ENCODE measurements at places on chromosomes 2 and 18.

- no peak for DNase-seq
Observed at GRCh38 chr2:81467096-81467495, 1162.5 kb upstream of the LRRTM1 start.

DNA sequence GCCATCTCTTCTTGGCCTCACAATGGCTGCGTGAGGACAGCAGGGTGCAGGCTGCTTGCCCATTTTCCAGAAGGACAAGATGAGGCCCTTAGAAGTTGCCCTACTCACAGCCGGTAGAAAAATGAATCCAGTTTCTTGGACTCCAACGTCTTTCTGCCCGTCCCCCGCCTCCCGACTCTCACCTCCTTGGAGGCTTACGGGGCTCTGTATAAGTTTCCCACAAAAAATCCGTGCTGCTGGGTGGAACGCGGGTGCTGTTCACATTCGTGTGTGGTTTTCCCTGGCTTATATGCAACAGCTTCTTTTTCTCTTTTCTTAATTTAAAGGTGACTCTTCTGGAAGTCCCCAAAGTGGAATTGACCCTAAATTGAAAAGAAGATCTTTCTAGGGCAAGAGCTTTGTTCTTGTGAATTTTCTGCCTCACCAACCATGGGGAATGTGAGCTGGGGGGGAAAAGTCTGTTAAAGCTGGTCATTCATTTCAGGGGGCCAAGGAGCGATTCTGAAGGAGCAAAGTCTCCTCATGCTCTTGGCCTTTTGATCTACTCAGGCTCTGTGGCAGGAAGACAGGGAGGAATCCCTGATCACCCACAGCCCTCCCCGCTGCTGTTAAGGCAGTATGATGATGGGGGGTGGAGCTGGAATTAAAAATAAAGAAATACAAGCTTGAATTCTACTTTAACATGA is 51.3 kb downstream of the DDX1 start:
- DNase-seq: no peak

- no peak for DNase-seq
Observed at GRCh38 chr18:79917853-79918614, 33.4 kb downstream of the SLC66A2 start.

DNA sequence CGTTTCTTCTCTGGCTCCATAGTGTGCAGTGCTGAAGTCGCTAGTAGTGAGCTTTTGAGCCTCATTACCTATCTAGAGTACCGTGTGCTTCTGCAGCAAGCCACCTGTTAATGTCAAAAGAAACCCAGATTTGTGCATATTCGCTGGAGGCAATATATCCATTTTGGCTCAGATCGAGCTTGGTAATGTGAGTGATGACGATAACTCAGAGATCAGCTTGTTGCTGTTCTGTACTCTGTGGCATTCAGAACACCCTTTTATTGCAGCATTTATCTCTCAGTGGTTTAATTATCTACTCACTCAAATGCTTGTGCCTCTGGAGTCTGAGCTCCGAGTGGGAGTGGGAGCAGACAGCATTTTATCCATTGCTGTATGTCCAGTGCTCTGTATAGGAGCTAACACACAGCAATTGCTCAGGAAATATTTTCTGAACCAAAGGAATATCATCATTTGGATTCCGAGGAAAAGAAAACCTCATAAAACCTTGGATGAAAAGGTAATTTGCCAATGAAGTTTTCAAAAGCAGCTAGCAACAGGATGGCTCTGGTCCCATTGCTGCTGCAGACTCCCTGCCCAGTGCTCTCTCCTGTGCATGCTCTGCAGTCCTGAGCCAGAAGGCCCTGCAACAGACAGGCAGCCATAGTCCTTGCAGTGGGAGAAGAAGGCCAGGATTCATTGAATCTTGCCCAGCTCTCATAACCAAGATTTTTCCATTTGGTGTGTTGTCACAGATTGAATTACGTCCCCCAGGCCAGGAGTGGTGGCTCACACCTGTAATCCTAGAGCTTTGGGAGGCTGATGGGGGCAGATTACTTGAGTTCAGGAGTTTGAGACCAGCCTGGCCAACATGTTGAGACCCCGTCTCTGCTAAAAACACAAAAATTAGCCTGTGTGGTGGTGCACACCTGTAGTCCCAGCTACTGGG is 183.8 kb downstream of the MYCN start:
- DNase-seq: no peak

DNA sequence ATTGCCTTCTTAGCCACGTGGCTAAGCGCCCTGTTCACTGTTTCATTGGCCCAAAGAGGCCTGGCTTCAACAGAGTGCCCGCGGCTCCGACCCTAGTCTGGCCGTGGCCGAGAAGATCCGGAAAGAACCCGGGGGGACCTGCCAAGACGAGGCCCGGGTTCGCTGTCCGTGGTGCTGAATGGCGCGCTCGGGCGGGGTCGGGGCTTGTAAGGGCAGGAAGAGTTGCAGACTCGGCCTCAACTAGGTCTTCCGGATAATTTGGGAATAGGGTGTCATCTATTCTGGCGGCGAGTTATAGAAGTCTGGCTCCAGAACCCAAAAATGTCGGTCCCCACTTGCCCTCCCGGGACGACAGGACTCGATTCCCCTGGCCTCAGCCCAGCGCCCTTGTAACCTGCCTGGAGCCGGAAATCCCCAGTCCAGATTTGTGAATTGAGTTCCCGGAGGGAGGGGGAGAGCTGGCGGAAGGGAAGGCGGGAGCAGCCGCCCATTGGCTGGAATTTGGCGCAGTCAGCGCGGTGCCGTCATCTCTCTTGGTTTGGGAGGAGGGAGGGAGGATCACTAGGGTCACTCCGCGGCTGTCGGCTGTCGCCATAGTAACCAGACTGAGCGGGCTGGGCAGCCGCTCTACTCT is 3.5 kb downstream of the CDK5R2 start:
- no peak for DNase-seq

- DNase-seq: no peak
Observed at GRCh38 chr2:141498561-141498960, 632.3 kb downstream of the LRP1B start.

DNA sequence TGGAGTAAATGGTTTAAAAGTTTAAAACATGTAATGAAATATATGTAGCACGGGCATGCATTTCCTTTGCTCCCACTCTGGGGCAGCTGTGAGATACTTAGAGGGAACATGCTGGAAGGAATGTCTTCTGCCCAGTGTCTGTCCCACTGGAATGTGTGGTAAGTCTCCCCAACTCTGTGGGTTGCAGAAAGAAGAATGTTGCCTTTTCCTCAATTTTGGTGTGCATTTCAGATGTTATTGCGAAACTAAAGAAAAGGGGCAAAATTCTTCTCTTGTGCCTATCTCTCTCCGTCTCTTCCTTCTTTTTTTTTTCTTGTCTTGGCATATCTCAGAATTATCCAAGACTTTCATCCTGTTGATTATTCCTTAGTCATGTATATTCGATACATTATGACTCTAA is 201.1 kb downstream of the SH3RF3 start:
- DNase-seq: peak; percentile 78

GRCh38 chr2:96074156-96074555 is 39.4 kb upstream of the GPAT2 start:
- DNase-seq: no peak

GRCh38 chr18:12934454-12935071 is 13.2 kb upstream of the SEH1L start:
- DNase-seq: no peak

DNA sequence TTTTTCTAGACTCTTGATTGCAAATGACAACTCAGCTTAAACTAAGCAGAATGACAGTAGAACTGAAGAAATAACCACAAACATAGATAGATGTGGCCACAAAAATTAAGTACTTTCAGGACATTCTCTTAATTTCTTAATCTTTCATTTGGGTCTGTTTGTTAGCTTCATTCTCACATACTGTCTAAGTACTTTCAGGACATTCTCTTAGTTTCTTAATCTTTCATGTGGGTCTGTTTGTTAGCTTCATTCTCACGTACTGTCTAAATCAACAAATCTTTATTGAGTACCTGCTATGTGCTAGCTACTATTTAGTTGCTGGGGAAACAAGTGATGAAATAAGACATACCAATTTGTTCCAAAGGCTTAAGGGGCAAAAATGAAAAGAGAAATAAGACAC is 35.1 kb downstream of the FAM117B start:
- DNase-seq: no peak

GRCh38 chr2:141654311-141654710 is 476.5 kb downstream of the LRP1B start:
- no peak for DNase-seq

GRCh38 chr2:26897807-26898479 is 50.0 kb downstream of the DPYSL5 start:
- no peak for DNase-seq

DNA sequence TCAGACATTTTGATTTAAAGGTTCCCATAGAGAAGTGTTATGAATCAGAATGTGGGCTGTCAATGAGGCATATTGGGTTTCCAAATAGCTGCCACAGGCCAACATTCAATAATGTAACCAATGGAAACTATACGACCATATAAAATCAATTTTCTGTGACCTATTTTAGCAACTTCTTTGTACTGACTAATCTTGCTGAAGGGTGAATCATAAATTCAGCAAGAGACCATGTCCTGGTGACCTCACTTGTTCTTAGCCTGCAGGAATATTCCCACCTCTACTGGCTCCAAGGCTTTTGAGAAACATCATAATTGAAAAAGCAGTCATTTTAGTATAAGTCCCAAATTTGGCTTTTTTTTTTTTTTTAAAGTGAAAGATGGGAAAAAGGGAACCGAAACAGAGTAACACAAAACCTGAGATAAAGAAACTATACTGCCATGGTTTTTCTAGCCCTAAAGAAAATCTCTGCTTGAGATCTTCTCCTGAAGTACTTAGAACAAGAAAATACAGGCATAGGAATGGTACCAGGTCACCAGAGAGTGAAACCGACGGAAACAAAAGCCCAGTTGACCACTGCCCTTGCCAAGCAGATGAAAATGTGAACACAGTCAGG is 32.1 kb downstream of the PLEKHM3 start:
- DNase-seq: peak; percentile 14

DNA sequence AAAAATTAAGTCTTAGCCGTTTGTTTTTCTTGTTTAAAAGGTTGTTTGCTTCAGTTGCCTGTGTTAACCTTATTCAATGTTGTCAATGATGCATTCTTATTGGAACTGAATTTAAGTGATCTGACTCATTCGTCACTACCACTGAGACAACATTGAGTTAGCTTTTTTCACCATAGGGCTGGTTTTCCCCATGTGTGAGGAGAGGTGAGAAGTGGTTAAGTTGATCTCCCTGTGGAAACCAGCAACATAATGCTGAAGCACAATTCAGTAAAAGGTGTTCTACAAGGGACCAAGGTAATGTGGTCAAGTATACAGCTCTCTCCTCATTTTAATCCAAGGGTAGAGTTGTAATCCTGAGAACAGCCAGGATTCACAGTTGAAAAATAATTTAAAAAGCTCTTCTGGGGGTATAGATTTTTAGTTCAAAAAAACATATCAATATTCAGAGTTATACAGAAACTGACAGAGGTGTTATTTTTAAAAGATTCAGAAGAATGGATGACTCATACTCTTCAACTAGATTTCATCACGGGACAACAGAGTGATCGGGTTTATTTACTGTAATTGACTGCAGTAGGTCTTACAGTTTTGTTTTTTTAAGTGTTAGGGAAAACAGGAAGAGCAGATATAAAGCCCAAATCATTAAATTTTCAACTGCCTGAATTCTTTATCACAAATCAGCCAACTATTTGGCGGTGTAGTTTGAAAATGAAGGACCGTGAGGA is 12.6 kb downstream of the NOP58 start:
- DNase-seq: no peak
